ENCODE measurements at places on chromosomes 7 and 10.

DNA sequence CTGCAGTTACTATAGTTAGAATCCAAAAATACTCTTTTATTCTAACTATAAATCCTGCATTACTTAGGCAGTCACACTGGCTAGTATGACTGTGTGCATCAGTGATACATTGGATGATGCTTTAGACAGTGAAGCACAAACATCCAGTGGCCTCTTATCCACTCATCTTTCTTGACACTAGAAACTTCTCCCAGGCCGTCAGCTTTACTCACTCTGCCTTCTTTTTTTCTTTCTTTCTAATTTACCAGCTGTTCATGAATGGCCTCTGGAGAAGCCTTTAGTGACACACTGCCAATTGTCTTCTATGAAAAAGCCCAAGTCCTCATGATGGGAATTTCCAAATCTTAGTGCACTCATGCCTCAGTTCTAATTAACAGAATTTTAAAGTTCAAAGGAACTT lies 26.2 kb upstream of the C10orf90 start:
- DNase-seq, result no peak

GRCh38 chr10:17046989-17047388 lies 82.6 kb downstream of the CUBN start:
- DNase-seq, result no peak

- DNase-seq, result no peak
These were observed 136.8 kb downstream of the LCOR start for GRCh38 chr10:96968682-96969423.

DNA sequence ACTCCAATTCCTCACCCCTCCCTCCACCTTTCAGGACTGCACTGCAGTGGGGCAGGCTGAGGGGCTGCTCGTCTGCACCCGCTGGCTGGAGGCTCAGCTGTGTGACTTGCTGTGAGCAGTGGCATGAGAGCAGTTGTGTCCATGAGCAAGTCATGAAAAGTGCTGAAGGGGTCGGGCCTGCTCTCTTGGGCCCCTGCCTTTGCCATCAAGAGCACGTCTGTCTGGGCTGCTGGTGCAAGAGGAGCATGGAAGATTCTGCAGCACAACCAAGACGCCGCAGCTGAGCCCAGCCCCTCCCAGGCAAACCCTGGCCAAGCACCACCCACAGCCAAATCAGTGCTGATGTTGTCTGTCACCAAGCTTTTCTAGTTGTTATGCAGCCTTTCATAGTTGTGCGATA lies 284.3 kb downstream of the TCERG1L start:
- DNase-seq, result no peak

- DNase-seq, result no peak
These were observed 22.4 kb upstream of the EGFR start for GRCh38 chr7:54996391-54996790.

GRCh38 chr7:152956006-152956405 lies 196.5 kb downstream of the ACTR3B start:
- no peak for DNase-seq

DNA sequence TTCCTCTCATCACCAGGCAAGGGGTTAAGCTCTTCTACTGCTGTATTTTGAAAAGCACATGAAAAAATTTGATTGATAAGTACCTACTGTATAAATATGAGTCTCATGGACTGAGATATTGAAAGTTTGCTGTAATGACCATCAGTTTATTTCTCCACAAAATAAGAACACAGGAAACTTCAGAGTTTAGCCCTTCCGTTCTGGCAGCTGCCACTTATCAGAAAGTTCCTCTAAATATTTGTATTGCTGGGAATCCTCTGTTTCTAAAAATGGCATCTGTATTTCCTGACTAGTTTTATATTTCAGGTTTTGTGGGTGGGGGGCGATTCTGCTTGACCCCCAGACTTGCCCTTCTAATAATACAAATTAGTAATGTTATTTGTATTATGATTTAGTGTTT lies 92.0 kb downstream of the LYZL2 start:
- no peak for DNase-seq

- DNase-seq, result no peak
These were observed 174.7 kb upstream of the TMEM196 start for GRCh38 chr7:19948160-19948559.

DNA sequence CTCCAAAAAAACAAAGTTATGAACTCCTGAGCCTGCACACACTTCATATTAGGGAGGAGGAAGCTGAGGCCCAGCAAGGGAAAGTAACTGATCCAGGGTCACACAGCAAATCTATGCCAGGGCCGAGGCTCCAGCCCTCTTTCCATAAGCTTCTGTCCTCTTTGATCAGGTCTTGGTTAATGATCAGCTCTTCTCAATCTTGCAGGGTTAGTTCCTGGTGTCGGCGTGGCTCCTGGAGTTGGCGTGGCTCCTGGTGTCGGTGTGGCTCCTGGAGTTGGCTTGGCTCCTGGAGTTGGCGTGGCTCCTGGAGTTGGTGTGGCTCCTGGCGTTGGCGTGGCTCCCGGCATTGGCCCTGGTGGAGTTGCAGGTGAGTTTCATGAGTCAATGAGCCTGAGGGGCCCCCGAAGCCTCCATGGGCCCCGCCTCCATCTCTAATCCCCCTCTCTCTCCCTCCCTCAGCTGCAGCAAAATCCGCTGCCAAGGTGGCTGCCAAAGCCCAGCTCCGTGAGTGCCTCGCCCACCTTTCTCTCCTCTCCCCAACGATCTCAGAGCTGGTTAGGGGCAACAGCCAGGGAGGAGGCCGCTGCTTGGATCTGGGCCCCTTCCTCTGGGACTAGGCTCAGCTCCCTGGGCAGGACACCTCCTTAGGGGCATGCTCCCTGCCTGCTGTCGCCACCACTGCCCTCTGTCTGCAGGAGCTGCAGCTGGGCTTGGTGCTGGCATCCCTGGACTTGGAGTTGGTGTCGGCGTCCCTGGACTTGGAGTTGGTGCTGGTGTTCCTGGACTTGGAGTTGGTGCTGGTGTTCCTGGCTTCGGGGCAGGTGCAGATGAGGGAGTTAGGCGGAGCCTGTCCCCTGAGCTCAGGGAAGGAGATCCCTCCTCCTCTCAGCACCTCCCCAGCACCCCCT lies 23.7 kb upstream of the LIMK1 start:
- no peak for DNase-seq

GRCh38 chr10:1410032-1410431 lies 327.3 kb downstream of the ADARB2 start:
- no peak for DNase-seq

DNA sequence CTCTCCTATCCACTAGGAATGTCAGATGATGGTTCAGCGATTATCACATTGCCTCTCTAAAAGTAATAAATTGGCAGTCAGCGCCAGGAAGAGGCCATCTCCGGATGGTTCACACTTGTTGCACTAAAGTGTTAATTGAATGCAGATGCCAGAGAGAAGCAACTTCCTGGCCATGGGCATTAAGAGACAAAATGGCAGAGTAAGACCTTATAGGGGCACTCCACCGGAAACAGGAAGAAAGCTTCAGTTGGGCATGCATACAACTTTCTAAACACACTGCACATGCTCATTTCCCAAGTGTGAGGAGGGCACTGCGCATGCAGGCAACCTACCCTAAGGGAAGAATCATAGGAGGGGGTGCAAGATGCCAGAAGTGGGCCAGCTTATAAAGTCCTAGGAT lies 71.7 kb upstream of the AUTS2 start:
- no peak for DNase-seq

GRCh38 chr7:1914321-1914720 lies 244.2 kb downstream of the ELFN1 start:
- DNase-seq, result no peak

DNA sequence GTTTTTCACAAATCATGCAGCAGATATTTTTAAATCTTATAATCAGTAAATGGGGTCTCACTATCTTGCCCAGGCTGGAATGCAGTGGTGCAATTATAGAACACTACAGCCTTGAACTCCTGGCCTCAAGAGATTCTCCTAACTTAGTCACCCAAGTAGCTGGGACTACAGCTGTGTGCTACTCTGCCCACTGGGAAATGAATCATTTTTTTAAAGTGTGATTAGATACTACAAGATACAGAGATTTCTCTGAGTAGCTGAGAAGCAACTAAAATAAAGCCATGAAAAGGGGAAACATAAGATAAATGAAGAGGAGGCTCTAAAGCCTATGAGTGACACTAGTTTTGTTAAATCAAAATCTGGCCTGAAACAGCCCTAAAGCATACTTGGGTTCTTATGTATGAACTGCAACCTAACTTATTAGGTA lies 119.7 kb downstream of the JMJD1C start:
- DNase-seq, result no peak

DNA sequence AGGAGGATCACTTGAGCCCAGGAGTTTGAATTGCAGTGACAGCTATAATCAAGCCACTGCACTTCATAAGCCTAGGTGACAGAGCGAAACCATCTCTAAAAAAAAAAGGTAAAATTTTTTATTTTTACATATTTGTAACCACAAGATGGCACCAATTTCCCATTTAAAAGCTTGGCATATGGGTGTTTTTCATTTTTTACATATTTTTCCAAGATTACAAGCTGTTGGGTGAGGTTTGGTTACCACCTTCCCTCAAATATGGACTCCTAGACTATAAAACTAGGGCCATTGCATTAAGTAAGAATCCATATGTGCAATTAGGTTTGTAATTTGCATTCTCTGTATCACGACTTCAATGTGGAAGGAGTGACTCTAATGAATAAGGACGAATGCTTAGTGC lies 129.3 kb upstream of the ACBD5 start:
- no peak for DNase-seq

- DNase-seq, result no peak
These were observed 84.5 kb downstream of the AOAH start for GRCh38 chr7:36639826-36640225.

DNA sequence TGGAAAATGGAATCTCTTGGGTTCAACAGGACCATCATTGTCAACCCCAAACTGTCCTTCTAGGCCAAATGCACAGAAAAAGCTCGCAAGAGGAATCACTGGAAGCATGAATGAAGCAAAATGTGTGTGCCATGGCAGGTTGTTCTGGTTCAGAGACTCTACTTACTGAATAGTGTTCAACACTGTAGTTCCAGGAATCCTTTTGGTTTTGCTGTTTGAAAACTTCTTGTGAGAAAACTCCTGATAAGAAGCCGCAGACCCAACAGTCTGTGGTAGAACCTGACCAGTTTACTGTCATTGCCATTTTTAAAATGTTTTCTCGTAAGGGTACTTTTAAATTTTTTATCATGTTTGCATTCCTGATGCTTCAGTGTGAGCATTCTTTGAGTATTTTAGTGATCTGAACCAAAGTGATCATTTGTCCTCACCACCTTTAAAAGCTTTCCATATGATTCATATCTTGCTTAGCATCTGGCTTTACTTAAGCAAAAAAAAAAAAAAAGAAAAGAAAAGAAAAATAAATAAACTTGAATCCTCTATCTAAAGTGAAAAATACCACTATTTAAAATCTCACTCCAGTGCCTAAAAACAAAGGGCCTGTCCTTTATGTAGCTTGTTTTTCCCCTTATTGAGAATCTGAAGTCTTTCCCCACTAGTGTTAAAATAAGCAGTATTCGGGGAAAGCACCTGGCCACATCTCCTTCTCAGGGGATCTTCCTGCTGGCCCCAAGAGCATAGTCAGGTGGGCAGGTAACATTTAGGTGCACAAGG lies 92.4 kb downstream of the WNT2 start:
- DNase-seq, result no peak

All from NCI-H187 (cell line).